ENCODE measurements at places on chromosomes 6 and 20.

GRCh38 chr20:19096843-19097242 is 115.6 kb upstream of the SLC24A3 start:
- DNase-seq, result no peak

GRCh38 chr6:156154896-156155295 is 622.3 kb upstream of the ARID1B start:
- no peak for DNase-seq

DNA sequence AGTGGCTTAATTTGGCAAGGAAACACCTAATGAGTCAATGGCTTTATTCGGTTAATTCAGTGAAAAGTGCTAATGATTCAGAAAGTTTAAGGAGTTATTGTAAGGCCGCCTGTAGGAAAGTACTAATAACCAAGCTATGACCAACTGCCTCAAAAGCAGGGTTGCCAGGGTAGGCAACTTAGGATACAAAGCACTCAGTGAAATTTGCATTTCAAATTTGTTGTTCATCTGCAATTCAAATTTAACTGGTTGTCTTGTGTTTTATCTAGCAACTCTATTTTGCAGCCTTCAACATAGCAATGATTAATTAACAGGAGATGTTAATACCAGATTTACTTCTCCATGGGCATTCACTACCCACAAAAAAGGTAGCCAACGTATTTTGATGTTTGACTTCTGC is 412.3 kb downstream of the PRKN start:
- DNase-seq, result no peak

GRCh38 chr6:6495851-6496250 is 92.7 kb upstream of the LY86 start:
- no peak for DNase-seq

GRCh38 chr6:147676495-147677199 is 168.2 kb downstream of the SAMD5 start:
- DNase-seq, result no peak

GRCh38 chr6:112194511-112194910 is 59.9 kb downstream of the LAMA4 start:
- no peak for DNase-seq

GRCh38 chr20:37404461-37404890 is 58.5 kb downstream of the SRC start:
- no peak for DNase-seq

DNA sequence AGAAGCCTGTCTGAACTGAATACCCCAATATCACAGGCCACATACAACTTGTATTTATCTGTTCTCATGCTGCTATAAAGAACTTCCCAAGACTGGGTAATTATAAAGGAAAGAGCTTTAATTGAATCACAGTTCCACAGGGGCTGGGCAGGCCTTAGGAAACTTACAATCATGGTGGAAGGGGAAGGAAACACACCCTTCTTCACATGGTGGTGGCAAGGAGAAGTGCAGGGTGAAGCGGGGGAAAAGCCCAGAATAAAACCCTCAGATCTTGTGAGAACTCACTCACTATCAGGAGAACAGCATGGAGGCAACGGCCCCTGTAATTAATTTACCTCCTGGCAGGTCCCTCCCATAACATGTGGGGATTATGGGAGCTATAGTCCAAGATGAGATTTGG is 50.3 kb upstream of the FNDC1 start:
- no peak for DNase-seq

DNA sequence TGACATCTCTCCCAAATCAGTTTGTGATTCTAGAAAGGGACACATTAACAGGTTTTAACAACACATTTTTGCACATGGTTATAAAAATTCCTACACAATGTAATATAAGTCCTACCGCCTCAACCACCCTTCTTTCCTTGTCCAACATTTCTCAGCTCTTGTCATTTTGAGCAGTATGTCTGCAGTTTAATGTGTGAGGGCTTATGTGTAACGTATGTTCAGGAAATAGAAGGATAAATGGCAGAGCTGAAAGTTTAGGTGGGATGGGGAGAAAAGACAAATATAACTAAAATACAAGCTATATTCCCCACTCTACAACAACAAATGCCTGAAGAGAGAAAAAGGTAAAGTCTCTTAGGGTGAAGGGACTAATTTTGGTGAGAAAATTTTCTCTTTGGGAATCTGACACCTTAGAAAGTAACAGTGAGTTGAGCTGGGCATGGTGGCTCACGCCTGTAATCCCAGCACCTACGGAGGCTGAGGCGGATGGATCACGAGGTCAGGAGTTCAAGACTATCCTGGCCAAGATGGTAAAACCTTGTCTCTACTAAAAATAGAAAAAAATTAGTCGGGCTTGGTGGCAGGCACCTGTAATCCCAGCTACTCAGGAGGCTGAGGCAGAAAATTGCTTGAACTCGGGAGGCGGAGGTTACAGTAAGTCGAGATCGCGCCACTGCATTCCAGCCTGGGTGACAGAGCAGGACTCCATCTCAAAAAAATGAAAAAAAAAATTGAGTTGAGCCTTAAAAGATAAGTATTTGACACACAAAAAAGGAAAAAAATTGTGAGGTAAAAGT is 5.1 kb downstream of the PNRC1 start:
- DNase-seq, result no peak

Measured in T-cell (primary cell).